ENCODE measurements at places on chromosomes 7 and 10. TPM values are rescaled to one million over a fixed set of nuclear protein-coding genes. Genes with fewer than 3 reads are reported as not detected.

DDC gene
- 1.6 TPM for total RNA-seq

KCNIP2 gene
- total RNA-seq, result 0.76 TPM

PSTK gene
- total RNA-seq, result 3.8 TPM

HSPB1 gene
- total RNA-seq, result 296 TPM

PIP gene
- total RNA-seq, result not detected

LIPJ gene
- not detected for total RNA-seq

BAG3 gene
- total RNA-seq, result 42.6 TPM

CHN2 gene
- total RNA-seq, result 13.7 TPM

CTAGE4 gene
- 3.8 TPM for total RNA-seq

SFRP4 gene
- total RNA-seq, result 0.39 TPM

- no peak for DNase-seq
Observed at GRCh38 chr7:77702968-77703472, 6.8 kb downstream of the RSBN1L start.

GRCh38 chr10:21141946-21142492, 244.9 kb upstream of the NEBL start:
- no peak for DNase-seq

DNA sequence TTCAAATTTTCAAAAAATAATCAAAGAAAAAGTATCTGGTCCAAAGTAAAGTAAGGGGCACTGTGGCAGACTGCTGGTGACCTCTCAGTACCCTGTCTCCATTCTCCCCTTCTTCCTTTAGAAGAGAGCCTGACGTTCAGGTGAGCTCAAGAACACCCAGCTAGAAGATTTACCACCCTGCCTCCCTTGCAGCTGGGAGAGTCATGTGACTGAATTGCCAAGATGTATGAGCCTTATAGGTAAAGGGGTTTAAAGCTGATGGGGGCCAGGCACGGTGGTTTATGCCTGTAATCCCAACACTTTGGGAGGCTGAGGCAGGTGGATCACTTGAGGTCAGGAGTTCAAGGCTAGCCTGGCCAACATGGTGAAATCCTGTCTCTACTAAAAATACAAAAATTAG, 86.3 kb upstream of the NANOS1 start:
- no peak for DNase-seq

GRCh38 chr10:28743576-28743975, 66.3 kb downstream of the BAMBI start:
- DNase-seq, result no peak

GRCh38 chr7:104231054-104232046, 23.5 kb upstream of the ORC5 start:
- no peak for DNase-seq

DNA sequence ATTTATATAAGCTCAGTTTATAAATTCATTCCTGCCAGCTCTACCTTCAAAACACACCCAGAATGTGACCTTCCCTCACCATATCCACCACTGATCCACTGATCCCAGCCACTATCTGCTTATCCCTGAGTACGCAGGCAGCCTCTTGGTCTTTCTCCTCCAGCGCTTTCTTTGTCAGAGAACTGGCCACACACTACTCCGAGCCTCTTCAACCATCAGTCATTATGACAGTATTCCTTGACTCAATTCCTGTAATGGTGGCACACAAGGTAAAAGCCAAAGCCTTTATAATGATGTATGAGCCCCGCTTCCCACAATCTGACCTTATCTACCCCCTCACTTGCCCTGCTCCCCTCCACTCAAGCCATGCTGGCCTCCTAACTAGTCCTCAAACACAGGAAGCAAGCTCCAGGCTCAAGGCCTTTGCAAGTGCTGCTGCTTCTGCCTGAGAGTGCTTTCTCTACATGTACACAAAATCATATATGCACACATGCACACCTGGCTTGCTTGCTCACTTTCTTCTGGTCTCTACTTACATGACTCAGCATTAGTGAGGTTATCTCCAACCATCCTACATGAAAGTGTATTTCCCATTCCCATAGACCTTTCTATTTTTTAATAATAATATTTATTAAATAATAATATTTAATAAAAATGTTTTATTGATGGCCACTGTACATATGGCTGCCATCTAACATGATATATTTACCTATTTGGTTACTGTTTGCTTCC, 150.4 kb upstream of the FEZF1 start:
- no peak for DNase-seq

DNA sequence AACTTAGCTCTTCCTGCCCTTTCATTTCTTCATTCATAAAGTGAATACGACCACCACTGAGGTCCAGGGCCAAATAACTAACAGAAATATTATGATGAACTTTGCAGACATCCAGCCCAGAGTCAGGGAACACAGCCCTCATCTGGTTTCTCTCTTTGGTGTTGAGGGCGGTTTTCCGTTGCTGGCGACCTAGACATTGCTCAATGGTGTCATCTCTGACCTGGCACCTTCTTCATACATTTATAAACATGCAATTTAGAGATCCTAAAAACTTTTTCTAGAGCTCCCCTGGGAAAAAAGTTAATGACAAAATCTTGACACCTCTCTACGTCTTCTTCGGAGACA, 324 bp upstream of the TET1 start:
- no peak for DNase-seq

DNA sequence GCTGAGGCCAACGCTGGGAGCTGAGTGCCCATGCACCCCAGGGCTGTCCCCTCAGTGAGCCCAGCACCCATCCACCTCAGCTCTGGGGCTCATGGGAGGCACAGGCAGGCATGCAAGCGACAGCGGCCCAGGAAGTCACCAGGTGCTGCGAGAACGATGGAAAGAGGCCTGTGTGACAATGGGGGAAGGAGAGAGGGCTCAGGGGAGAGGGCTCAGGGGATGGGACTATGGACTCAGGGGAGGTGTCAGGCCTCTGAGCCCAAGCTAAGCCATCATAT, 292.5 kb downstream of the WDR37 start:
- no peak for DNase-seq

- no peak for DNase-seq
Observed at GRCh38 chr10:93211991-93212390, 138.3 kb downstream of the CYP26A1 start.

GRCh38 chr10:103423748-103424147, 27.3 kb downstream of the PDCD11 start:
- no peak for DNase-seq

GRCh38 chr10:31028081-31028480, 3.6 kb downstream of the ZNF438 start:
- no peak for DNase-seq

- DNase-seq, result no peak
Observed at GRCh38 chr10:75548356-75548755, 116.9 kb downstream of the LRMDA start.

DNA sequence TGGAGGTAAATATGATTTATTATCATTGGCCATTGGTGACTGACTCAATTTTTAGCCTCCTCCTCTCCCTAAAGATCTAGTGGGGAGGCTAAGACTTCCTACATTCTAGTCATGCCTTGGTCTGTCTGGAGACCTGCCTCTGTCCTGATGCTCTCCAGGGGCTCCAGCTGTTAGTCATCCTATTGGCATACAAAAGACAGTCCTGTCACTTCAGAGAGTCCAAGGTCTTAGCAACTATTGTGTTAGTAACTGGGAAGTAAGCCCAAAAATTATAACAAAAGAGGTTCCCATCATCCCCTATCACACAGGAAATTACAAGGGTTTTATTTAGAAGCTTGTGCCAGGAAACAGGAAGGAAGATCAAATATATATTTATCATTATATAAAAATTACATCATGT, 400.6 kb upstream of the VSTM2A start:
- DNase-seq, result no peak

DNA sequence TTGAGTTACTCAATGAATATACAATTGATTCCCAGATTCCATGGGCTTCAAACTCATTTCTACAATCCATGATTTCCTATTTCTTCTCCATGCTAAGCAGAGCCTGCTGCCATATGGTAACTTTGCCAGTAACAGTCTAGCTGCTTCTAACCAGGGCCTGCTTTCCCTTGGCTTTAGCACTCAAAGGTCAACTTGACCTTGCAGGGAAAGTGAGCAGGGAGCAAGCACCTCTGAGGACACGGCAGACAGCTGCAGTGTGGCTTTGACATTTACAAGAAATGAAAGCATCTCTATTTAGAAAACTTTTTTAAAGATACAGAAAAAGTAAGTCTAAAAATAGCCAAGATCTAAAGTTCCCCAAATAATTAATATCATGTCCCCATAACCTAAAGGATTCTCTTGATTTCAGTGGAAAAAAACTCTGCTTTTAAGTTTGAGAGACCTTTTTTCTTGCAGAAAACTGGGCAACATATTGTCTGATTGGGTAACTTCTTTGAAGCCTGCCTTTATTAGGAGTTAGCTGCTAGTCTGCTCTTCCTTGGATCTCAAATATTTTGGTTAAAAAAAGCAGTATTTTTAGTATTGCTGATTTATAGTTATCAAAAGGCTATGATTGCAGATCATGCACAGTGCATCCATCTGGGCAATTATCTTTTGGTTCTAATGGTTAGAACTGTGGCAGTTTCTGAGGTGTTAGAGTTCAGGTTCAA, 257.9 kb downstream of the AHR start:
- no peak for DNase-seq

DNA sequence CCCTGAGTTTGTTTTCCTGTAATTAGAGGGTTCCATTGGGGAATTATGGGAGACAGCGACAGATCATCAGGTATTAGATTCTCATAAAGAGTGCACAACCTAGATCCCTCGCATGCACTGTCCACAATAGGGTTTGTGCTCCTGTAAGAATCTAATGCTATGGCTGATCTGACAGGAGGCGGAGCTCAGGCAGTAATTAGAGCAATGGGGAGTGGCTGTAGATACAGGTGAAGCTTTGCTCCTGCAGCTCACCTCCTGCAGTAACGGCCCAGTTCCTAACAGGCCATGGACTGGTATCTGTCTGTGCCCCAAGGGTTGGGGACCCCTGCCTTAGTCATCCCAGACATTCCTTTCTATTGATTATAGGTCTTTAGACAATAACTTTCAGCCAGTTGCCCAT, 894 bp upstream of the ZSCAN21 start:
- no peak for DNase-seq

DNA sequence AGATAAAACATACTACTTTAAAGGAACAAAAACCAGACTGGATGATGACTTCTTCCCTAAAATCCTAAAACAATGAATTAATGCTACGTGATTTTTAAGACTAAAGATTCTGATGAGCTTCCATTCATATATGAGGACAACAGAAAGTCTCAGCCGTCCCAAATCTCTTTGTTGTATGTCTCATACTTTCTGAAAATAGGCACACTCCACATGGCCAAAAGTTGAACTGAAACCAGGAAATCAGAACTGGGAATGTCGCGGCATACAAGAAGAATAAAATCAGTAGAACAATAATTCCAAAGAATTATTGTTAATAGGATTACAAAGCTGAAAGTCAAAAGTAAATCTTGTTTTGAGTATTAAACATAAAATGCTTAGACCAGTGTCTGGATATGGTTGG, 195.4 kb upstream of the GHITM start:
- no peak for DNase-seq

DNA sequence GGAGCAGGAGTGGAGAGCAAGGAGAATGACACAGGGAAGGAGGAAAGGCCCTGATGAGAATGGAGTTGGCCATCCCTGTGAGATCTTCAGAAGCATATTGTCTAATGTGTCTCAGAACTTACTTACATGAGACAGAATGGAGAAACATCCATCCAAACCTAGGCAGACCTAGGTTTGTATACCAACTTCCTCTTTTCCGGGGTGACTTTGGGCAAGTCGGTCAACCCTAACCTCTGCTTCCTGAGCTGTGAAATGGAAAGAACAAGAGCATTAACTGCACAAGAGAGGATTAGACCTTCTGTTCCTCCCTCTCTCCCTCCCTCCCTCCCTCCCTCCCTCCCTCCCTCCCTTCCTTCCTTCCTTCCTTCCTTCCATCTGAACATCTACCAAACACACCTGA, 4.5 kb downstream of the GHRHR start:
- no peak for DNase-seq

DNA sequence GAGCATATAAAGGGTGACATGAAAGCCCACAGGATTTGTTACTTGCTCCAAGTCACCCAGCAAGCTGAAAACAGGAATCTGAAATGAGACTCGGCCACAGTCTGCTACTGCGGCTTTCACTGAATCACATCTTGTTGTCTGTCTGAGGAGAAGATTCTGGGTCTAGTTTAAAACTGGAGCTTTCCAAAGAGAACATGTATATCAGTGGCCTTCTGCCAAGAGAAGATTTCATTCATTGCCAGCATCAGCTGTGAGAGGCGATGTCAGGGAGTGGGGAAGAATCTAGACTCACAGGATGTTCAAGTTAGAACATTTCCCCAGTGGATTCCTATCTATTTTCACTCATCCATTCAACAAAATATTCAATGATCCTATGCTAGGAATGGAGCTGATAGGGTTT, 122.8 kb downstream of the GALNT17 start:
- DNase-seq, result no peak

DNA sequence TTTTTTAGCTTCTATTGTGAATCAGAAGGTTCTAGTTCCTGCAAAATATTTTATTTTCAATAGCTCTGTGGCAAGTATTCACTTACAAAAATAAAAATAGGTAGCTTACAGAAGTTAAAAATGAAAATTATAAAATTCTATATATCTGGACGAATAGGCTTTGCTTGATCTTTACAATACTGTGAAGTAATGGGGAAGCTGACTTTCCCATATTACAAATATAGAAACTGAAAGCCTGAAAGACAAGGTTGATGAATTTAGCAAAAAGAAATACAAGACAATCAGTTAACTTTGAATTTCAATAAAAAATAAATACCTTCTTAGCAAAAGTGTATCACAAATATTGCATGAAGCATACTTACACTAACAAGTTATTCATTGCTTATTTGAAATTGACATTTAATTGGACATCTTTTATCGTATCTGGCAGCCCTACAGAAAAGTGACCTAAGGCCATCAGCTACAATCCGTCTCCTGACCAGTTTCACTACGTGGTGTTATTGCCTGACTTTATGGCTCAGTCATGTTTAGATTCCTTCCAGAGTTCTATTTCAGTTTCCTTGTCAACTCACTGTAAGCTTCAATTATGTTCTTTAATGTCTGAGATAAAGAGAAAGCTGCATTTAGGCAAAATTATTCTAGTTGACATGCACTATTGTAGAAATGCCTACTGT, 310.5 kb upstream of the HGF start:
- no peak for DNase-seq

All from upper lobe of left lung (tissue), 6 donors.